Stimulated activated effector memory CD8-positive, alpha-beta T cell treated with anti-CD3 and anti-CD28 coated beads, Interleukin-12 subunit alpha, Interleukin-12 subunit beta, amount 100 ng/mL, for 72 hours (primary cell): ENCODE measurements at places on chromosomes 1 and 21.

DNA sequence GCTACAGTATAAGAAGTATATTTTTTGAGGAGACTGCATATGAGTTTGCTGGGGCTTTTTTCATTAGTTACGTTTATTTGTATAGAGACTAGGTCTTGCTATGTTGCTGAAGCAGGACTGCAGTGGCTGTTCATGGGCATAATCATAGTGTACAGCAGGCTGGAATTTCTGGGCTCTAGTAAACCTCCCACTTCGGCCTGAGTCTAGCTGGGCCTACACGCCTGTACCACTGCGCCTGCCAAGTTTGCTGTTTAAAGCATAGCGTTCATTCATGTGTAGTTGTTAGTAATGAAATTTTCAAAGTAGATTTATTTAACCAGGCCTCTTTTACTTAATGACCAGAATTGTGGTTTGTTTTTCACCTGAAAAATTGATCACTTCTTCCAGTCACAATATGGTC is 33.8 kb downstream of the HS2ST1 start:
- DNase-seq: no peak

DNA sequence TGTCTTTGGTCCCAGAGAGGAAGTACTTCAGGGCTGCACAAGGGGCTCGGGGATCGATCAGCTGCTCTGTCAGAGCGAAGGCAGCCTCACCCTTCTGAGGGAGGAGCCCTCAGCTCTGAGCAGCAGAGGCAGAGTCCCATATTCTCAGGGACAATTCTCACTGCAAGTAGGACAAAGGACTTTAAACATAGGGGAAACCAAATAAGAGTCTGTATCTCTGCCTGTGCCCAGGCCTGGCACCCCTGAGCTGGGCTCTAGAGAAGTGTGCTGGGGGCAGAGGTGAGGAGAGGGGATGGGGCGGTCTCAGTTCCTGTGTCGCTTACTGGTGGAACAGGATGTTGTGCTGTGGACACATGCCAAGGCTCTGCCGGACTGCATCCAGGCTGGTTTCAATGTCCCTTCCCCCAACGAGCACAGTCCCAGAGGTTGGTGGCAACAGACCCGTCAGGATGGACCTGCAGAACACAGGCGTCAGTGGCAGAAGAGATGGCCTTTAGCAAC is 76.6 kb downstream of the ABCA4 start:
- DNase-seq: no peak

- DNase-seq: no peak
Observed at GRCh38 chr1:192913683-192914082, 104.8 kb downstream of the RGS2 start.

DNA sequence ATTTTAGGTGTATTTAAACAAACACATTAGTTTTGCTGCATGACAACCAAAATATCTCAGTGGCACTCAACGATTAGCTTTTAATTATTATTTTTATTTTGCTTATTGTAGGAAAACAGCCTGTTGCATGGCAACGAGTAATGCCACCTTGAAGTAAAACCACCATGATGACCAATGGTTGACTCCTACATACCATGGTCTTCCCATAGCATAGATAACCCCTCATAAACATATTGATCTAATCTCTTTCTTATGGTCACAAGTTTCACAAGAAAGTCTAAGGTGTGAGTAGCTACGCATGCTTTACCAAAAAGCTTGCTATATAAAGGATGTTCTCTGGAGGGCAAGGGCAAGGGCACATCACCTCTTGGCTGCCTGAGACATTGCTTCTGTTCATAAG is 61.5 kb upstream of the PTBP2 start:
- no peak for DNase-seq

- no peak for DNase-seq
Observed at GRCh38 chr1:223460566-223461189, 67.5 kb downstream of the CCDC185 start.

DNA sequence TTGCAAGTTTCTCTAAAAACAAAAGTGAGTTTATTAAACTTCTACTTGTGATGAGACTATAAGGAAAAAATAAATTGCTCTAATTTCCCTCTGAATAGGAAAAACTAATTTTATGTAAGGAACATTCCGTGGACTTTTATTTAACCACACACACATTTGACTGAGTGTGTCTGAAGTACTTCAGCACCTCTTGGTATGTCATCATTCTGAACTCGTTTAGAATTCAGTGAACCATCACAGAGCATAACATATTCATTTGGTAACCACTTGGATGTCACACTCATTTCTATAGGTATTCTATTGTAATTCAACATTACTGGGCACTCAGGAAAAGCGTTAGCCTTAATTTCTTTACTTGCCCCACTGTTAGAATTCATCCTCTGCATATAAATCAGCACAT is 79.1 kb downstream of the RGS21 start:
- DNase-seq: no peak

- DNase-seq: no peak
Observed at GRCh38 chr21:18622383-18622782, 218.8 kb upstream of the TMPRSS15 start.

DNA sequence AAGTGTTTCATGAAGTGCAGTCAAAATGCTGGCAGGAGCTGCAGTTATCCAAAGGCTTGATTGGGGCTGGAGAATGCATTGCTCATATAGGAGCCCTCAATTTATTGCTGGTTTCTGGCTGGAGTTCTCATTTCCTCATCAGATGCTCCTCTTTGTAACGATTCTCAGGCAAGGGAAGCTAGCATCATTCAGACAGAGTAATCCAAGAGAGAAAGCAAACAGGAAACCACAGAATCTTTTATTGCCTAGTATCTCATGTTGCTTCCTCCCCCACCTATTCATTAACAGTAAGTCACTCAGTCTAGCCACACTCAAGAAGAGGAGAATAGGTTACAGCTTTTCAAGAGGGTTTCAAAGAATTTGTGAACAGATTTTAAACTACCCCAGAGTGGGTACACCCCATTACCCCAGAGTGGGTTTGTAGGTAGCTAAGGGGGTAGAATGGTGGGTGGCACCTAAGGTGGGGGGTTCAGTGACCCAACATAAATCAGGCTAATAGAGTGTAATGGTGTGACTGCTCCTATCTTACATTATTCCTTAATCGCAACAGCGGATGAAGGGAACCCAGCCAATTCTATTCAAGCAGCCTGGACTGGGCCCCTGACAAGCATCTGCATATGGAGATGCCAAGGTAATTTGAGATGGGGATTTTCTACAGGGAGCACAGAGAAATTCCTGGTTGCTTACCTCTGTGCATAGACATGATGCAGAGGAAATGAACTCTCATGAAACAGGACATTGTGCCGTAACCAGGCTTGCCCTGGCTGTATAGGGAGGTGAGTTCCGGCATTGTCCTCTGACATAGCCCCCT is 67.1 kb downstream of the KCNJ15 start:
- DNase-seq: no peak

DNA sequence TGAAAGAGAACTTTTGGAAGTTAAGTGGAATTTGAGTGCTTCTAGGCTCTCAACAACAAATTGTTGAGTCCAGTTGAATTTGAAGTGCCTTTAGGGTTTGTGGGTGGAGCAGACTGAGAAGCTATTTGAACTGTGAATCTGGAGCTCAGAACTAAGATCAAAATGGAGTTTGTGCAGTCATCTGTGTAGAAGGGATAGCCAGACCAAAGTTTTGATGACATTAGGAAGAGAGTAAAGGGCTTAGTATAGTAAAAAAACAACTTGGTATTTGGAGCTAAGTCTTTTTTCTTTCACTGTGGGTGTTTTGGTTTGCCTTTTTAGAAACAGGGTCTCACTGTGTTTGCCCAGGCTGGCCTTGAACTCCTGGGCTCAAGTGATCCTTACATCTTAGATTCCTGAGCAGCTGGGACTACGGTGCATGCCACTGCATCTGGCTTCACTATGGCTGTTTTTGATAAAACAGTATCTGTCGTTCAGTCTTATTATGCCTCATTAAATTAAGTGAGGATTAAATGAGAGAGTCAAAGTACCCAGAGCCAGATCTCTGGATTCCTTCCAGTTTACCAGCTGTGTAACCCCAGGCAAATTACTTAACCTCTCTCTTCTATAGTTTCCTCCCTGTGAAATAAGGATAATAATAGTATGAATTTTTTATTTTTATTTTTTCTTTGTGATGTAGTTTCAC is 20.0 kb downstream of the HDAC1 start:
- no peak for DNase-seq

GRCh38 chr21:18449605-18450550 is 46.3 kb upstream of the TMPRSS15 start:
- DNase-seq: no peak

GRCh38 chr1:55081188-55081904 is 42.0 kb downstream of the PCSK9 start:
- DNase-seq: no peak

GRCh38 chr21:16911166-16911607 is 601.7 kb upstream of the CXADR start:
- DNase-seq: no peak

- DNase-seq: no peak
Observed at GRCh38 chr1:168664069-168664834, 64.8 kb downstream of the DPT start.

- peak; percentile 90 for DNase-seq
Observed at GRCh38 chr1:151762941-151763921, at the start of gene MRPL9. TSS of gene MRPL9 (minus strand) at chr1:151763496. CDS start at chr1:151763479, 17 bp downstream.

GRCh38 chr1:196121181-196121580 is 487.1 kb downstream of the KCNT2 start:
- no peak for DNase-seq

GRCh38 chr1:221697923-221698425 is 43.9 kb downstream of the DUSP10 start:
- no peak for DNase-seq
